ENCODE measurements at places on chromosomes 5 and 9. TPM values are rescaled to one million over a fixed set of nuclear protein-coding genes. Genes with fewer than 3 reads are reported as not detected.

Gene TTC33
- total RNA-seq = 7.9 TPM

Gene ADAMTS16
- not detected for total RNA-seq

Gene PCDHB12
- 0.05 TPM for total RNA-seq

Gene NMRK1
- total RNA-seq = 22.9 TPM

Gene CAMK4
- total RNA-seq = 3.0 TPM

Gene HNRNPA0
- total RNA-seq = 10.3 TPM

Gene N4BP3
- total RNA-seq = 3.0 TPM

Gene ENTREP1
- total RNA-seq = 2.5 TPM

Gene CDH9
- not detected for total RNA-seq

Gene TMEM252
- not detected for total RNA-seq

Gene TAF11L10
- total RNA-seq = not detected

Gene TAL2
- total RNA-seq = 0.35 TPM

Gene ARHGEF28
- total RNA-seq = 15.7 TPM

Gene IFNK
- total RNA-seq = not detected

Gene PCDHGA10
- 4.7 TPM for total RNA-seq

Gene PALM2AKAP2
- 0.07 TPM for total RNA-seq

Gene LEAP2
- 0.49 TPM for total RNA-seq

Gene SPATA31C1
- not detected for total RNA-seq

Gene PTPRD
- total RNA-seq = 0.23 TPM

Gene TDRD7
- 1.9 TPM for total RNA-seq

Gene EQTN
- 0.78 TPM for total RNA-seq

Gene FGD3
- total RNA-seq = 1.5 TPM

Gene PCDHB11
- 0.09 TPM for total RNA-seq

Gene IFNA2
- not detected for total RNA-seq

Gene RMRP
- total RNA-seq = 7,542 TPM
